EL (cell line): ENCODE measurements at places on chromosomes 1 and 21.

GRCh38 chr1:214694769-214695168 is 91.8 kb downstream of the CENPF start:
- no peak for DNase-seq

DNA sequence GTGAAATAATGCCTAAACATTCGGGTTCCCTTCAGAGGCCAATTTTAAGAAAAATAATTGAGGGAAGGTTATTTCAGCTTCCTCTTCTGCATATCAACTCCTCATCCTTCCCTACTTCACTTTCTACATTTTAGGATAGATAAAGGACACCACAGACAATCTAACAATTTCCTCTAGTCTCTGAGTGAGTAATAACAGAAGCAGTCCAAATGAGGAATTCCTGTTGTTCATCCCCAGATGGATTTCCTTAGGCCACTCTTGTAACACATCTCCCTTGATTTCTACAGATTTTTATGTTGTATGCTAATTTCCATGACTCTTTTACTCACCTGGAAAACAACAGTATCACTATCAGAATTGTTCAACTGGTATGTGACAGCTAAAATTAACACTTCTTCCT is 87.7 kb upstream of the LYPLAL1 start:
- DNase-seq = peak; percentile 67

DNA sequence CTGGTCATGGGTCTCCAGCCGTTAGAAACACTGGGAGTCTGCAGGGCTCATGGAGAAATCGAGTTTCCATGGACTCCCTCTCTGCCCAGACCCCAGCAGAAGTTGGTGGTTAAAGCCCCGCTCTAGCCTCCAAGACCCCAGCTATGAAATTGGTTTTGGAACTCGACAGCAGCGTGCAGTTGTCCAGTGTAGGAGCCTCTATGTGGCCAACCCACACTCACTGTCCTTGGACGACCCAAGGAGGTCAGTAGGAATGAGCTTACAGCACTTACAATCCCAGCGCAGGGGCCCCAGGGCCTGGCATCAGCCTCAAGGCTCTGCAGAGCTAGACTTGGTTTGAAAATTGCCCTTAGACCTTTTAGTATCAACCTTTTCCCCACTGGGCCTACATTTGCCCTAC is 3.2 kb upstream of the PRDM16 start:
- DNase-seq = no peak

DNA sequence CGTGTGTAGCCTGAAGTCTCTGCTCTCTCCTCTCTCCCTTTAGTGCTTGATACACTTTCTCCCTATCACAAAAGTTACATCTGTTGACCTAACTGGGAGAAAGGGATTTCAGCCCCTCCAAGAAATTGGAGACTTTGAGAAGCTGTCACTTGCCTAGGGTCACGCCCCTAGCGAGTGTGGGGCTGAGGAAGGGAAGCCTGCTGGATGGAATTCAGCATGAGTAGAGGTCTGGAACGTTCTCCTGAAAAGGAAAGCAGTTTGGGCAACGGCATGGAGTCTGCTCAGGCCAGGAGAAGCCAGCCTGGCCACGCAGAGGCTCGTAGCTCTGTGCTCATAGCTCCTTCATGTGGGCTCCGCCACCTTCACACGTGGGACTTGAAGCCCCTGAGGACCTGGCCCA is 22.4 kb downstream of the COL16A1 start:
- DNase-seq = no peak

DNA sequence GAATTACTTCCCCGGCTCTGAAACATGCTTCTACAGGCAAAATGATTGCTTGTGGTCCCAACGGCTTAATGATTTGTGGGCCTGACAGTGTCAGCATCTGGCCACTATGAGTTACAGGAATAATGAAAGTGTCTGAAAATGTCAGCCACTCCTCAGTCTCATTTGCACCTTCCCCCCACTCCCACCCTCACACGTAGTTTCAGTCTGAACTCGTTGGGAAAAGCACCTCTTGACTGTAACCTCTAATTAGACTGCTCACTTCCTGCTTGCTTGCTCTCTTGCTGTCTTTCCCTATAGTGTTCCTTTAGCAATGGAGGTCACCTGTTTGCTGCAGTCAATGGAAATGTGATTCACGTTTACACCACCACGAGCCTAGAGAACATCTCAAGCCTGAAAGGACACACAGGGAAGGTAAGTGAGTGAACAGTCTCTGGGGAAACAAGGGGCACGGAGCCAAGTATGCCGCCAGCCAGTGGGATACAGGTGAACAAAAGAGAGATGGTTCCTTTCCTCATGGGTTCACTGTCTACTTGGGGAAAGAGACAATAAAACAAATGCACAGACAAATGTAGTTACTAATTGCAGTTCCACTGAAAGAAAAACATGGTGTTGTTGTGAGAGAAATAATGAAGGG is 27.1 kb downstream of the CFAP57 start:
- no peak for DNase-seq

GRCh38 chr1:244048256-244049161 is 2.6 kb upstream of the ZBTB18 start:
- peak; percentile 99 for DNase-seq

- DNase-seq = no peak
Observed at GRCh38 chr1:19124273-19124672, 85.8 kb downstream of the UBR4 start.

- DNase-seq = peak; percentile 73
Observed at GRCh38 chr1:9129266-9130041, 552 bp upstream of the GPR157 start.

- no peak for DNase-seq
Observed at GRCh38 chr1:212138457-212138856, 102.9 kb downstream of the DTL start.

- no peak for DNase-seq
Observed at GRCh38 chr1:203572134-203572625, 54.5 kb upstream of the ATP2B4 start.

DNA sequence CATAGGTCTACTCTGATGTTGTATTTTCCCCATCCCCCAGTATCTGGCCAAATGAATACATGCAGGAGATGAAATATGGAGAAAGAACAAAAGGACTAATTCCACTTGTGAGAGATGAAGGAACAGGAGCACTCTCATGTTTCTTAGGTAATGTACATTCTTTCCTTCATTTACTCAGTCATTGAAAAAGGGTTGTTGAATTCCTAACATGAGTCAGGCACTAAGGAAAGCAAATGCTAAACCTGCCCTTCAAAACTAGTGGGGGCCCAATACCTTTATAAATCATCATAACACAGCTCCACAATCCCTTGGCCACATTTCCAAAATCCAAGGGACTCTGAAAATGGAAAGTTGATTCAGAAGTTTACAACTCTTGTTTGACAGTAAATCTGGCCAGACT is 94.3 kb downstream of the DIRAS3 start:
- DNase-seq = no peak

DNA sequence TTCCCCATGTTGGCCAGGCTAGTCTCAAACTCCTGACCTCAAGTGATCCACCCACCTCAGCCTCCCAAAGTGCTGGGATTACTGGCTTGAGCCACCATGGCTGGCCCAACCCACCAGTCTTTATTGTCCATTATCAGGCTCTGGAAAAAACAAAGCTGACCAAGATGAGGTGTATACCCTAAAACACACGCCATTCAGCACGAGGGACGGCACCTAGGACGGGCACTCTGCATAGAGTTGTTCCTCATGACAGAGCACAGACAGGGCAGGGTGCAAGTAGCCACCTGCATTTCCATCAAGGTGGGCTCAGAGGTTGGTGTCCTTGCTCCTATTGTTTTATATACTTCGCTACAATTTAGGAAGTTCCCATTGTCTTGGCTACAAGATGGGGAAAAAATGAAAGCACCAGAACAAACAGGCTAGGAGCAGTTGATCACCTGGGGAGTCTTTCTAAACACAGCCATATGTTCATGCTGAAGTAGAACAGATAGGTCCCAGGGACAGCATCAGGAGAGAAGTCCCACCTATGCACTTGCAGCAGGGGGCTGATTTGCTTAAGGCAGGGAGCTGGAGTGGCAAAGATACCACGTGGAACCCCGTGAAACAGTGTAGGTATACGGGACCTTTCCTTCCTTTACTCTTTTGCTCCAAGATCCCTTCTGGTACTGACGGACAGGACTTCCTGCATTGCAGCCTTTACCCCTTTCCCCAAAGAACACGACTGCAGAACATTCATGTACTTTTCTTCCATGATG is 4.5 kb downstream of the KRTCAP2 start:
- no peak for DNase-seq

GRCh38 chr1:223500560-223501425 is 107.6 kb downstream of the CCDC185 start:
- DNase-seq = peak; percentile 87

DNA sequence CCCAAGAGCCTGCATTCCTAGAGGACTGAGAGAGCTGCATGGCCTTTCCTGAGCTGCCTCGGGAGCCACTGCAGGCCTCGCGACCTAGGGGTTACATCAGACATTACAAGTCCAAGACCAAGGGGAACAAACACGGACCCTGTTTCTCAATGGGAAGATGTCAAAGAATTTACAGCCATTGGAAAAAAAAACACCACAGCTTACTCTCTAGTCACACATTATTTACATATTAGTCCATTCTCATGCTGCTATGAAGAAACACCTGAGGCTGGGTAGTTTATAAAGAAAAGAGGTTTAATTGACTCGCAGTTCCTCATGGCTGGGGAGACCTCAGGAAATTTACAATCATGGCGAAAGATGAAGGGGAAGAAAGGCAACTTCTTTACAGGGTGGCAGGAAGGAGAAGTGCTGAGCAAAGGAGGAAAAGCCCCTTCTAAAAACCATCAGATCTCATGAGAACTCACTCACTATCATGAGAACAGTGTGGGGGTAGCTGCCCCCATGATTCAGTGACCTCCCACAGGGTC is 8.4 kb upstream of the PRMT2 start:
- DNase-seq = no peak

DNA sequence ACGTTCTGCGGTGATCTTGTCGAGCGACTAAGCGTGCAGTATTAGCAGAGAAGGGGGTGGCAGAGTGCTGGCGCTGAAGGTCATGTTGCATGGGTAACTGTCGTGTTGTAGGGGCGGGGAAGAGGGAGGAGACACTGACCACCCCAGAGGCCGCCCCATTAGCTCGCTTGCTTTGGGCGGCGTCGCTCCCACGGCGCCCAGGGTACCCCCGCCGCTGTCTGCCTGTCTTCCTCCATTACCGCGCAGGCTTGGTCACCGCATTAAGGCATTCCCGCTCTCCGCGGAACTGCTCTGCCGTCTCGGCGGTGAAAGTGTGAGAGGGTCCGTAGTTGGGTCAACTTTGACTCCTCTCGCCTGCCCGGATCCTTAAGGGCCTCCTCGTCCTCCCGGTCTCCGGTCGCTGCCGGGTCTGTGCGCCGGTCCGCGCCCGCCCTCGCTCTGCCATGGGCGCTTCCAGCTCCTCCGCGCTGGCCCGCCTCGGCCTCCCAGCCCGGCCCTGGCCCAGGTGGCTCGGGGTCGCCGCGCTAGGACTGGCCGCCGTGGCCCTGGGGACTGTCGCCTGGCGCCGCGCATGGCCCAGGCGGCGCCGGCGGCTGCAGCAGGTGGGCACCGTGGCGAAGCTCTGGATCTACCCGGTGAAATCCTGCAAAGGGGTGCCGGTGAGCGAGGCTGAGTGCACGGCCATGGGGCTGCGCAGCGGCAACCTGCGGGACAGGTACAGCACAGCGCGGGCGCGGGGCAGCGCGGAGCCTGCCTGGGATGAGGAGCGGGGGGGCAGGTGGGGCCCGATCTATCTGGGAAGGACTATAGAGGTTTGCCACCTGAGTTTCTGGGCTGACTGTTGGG is at the start of gene MTARC2:
Gene MTARC2 (plus strand): TSS at position 234 of the 846 bp plus-strand sequence. CDS start 210 bp downstream, at position 444.
- DNase-seq = peak; percentile 83

DNA sequence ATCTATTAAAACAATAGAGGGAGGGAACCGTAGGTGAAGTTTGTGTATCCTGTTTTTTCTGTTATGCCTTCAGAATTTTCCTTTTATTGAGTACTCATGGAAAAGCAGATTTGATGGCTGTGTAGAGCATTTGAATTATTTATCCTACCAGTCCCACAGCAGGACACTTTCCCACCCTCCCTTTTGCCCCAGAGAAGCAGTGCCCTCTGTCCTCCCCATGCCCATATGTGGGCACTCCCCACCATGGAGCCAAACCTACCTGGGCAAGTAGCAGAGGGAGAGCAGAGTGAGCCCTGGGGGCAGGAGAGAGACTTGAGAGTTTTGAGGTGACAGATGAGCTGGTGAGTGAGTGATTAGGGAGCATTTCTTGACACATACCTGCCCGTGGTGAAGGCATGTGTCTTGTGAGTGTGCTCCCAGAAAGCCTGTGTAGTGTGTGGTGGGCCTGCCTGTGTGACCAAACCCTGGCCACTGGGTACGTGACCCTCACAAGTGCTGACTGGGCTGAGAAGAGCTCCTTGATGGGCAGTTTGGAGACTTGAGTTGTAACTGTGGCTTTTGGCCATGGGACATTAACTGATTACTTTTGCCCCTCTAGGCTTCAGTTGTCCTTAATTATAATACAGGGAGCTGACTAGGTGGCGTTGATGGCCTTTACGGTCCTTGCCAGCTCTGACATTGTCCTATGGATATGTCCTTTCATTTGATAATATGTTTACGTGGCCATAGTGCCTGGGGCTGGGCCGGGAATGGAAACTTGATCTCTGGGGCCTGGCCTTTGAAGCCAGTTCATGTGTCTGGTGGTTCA is 3.6 kb downstream of the PSEN2 start:
- DNase-seq = no peak

GRCh38 chr1:154829062-154829461 is 41.0 kb downstream of the KCNN3 start:
- no peak for DNase-seq

GRCh38 chr1:20785907-20786252 is 1.2 kb downstream of the HP1BP3 start:
- DNase-seq = no peak

GRCh38 chr1:91651661-91652071 is 151.0 kb downstream of the CDC7 start:
- DNase-seq = peak; percentile 21

GRCh38 chr1:38651669-38652068 is 207.9 kb downstream of the RRAGC start:
- DNase-seq = no peak

DNA sequence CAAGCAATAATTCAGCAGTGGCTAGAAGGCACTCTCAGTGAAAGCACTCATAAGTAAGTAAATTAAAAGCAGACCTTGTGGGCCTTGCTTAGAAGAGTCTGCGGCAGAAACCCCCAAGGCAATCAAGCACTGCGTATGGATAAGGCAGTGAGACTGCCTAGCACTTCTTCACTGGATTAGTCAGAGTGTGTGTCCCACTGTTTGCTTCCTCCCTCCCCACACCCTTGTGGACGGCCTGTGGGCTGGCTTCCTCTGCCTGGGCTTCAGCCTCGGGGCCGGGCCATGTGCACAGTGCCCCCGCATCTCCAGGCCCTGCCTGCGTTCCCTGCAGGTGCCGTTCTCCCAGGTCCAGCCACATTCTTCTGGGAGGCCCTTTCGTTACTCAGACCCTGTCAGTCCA is 23.8 kb downstream of the AGT start:
- DNase-seq = no peak

DNA sequence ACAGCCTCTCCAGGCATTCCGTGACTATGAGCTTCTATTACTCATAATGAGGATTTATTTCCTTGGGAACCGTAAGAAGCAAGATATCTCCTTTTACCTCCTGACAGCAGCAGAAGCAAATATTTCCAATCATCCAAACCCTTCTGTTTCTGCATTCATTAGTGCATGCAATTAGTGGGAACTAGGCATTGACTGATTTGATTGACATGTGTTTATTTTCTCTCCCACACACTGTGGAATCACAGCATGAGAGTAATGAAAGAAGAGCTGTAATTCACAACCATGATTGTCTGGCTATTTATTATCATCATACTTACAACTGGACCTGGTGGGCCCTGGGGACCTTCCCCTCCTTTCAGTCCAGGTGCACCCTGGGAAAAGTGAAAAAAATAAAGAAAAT is 146.8 kb downstream of the COL11A1 start:
- DNase-seq = no peak
